ENCODE measurements at places on chromosomes 12 and 14.

- DNase-seq = peak; percentile 52
Measured at GRCh38 chr14:61479746-61480502, 158.5 kb downstream of the PRKCH start.

GRCh38 chr14:57390806-57391516 is 575 bp downstream of the NAA30 start:
- DNase-seq = peak; percentile 71

DNA sequence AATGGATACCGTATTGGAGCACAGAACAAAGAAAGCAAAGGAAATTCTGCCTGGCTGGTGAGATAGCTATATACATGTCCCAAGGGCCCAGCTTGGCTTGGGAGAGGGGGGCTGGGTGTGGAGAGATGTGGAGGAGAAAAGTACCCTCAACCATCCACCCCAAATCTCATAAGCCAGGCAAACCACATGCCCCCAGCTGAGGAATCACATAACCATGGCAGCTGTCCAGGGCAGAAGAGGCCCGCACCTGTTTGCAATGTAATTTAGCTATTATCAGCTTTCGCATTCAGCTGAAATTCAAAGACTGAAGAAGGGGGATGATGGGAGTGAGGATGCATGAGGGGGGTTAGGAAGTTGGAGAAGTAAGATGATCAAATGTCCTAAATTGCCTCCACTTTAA is 196.1 kb downstream of the TBX5 start:
- no peak for DNase-seq

GRCh38 chr12:82758749-82759330 is 72.1 kb downstream of the TMTC2 start:
- no peak for DNase-seq

DNA sequence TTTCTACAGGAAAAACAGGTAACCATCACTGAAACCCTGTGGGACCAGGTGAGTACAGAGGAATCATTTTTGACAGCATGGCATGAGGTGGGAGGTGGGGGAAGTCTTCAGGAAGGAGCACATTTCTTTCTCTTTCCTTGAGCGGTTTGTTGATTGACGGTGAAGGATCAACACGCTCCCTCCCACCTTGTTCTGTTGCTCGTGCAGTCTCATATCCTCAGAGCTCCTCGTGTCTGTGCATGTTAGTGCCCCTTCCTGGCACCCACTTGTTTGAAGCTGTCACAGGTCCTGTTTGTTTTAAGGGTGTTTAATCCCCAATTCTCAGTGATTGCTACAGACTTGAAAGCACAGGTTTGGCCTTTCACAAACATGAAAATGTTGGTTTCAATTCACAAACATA is 4.4 kb downstream of the C12orf54 start:
- no peak for DNase-seq

DNA sequence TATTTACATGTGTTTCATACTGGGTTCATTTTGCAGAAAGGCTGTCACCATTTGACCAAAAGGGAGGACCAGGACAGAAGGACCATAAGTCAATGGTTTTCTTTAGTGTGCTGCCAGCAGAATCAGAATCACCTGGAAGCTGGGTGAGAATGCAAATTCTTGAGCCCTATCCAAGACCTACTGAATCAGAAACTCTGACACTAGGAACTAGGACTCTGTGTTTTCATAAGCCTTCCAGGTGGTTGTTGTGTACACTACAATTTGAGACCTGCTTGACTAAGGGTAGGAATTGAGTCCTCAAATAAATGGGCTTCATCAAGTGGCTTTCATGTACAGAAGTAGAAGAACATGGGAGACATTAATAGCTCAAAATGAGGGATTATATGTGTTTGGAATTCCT is 32.2 kb downstream of the PDE6H start:
- no peak for DNase-seq

- no peak for DNase-seq
Measured at GRCh38 chr12:110935588-110935987, 15.2 kb upstream of the MYL2 start.

DNA sequence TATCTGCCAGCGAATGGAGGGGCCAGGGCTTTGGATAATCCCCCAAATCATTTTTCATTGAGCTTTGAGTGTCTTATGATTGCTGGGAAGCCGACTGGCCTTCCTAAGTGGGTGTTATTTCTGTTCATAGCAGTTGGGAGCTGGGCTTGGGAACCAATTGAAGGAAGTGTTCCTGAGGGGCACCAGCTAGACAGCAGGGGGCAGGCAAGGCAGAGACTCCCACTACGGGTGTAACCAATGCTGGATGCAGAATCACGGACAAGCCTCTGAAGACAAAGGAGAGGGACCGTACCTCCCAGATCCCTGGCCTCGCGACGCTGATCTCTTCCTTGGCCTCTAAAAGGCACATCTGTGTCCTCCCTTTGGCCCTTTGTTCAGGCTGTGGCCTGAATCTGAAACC is 149.0 kb upstream of the PRMT8 start:
- no peak for DNase-seq

DNA sequence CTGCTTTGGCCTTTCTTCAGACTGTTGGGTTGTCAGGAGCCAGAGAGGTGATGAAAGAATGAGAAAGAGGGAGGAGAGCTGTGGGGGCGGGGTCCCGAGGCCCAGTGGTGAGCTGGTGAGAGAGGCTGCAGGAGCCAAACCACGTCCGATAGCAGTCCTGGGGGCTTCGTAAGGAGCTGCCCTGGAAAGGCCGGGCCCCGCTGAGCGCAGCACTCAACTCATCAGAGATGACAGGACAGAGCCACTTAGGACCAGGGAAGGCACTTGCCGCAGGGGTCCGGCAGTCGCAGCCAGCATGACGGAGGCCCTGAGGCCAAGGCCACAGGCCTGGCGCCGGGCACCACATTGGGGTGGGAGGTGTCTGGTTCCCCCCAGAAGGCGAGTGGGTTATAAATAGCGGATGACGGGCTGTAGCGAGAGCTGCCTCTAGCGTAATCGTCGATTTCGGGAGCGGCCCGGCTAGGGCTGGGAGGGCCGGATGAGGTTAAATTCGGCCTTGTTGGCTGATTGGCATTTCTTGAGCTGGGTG is 179.0 kb downstream of the TSPAN9 start:
- DNase-seq = no peak

DNA sequence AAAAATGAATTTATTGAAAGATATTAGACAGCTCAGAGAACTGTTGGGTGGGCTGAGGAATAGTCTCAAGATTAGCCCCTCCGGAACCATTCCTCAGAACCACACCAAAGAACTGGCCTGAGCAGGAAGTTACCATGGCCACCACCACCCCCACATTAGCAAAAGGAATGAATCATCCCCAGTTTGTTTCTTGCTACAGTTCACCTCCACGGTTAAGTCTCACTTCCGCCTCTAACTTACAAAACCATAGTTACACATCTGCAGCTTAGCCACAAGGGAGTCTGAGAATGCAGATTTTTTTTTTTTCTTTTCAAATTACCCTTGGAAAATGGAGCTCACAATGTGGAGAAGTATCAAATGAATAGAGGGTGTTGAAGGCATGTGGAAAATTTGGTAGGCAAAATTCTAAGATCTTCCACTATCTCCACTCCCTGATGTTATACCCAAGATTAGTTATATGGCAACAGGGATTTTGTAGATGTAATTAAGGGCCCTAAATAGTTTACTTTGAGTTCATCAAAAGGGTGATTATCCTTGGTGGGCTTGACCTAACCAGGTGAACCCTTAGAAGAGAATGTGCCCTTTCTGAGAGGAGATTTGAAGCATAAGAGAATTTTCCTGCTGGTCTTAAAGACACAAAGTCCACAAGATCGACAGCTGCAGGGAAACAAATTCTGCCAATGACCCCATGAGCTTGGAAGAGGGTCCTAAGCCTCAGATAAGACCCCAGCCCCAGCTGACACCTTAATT is 129.8 kb upstream of the KRR1 start:
- DNase-seq = peak; percentile 64

DNA sequence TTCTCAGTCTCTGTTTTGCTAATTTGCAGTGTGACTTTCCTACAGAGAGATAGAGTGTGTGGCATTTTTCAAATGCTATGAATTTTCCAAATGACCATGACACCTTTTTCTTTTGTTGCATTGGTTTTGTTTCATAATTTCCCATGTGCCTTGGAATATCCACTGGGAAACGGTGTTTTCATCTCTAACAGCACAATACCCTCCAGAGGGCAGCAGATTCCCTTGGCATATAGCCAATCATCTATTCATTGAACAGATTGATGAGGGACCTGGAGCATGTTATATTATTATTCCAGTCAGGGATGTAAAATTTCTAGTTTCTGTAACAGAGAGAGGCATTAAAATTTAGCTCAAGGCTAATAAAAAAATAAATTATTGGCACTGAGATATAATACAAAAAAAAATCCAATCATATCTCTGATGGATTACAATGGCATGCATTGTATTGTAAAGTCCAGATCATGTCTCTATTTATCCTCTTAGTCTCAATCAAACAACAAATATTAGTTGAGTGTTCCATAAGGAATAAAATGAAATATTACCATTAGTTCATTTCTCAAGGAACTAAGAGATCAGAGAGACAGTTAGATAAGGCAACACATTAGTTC is 29.6 kb upstream of the NTN4 start:
- no peak for DNase-seq

- no peak for DNase-seq
Measured at GRCh38 chr12:90423965-90424364, 531.0 kb downstream of the CCER1 start.

- no peak for DNase-seq
Measured at GRCh38 chr12:69886109-69886508, 61.1 kb downstream of the MYRFL start.

DNA sequence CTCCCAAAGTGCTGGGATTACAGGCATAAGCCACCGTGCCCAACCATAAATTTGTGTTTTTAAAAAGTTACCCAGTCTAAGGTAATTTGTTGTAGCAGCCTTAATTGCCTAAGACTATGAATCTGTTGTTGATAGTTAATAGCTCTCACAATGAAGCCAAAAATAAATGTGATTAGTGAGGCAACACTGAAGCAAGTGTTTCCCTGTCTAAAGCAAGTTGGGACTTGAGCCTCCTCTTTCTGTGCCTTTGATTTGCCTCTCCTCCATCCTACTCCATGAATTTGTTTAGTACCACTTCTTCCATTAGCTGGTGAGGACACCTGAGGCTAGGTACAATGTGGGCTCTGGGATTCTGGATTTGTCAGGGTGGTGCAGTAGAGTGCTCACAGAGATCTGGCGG is 36.8 kb downstream of the DAAM1 start:
- DNase-seq = no peak

- no peak for DNase-seq
Measured at GRCh38 chr12:25241167-25242020, 9.3 kb downstream of the KRAS start.

- DNase-seq = no peak
Measured at GRCh38 chr12:106068296-106068695, 70.5 kb downstream of the NUAK1 start.

DNA sequence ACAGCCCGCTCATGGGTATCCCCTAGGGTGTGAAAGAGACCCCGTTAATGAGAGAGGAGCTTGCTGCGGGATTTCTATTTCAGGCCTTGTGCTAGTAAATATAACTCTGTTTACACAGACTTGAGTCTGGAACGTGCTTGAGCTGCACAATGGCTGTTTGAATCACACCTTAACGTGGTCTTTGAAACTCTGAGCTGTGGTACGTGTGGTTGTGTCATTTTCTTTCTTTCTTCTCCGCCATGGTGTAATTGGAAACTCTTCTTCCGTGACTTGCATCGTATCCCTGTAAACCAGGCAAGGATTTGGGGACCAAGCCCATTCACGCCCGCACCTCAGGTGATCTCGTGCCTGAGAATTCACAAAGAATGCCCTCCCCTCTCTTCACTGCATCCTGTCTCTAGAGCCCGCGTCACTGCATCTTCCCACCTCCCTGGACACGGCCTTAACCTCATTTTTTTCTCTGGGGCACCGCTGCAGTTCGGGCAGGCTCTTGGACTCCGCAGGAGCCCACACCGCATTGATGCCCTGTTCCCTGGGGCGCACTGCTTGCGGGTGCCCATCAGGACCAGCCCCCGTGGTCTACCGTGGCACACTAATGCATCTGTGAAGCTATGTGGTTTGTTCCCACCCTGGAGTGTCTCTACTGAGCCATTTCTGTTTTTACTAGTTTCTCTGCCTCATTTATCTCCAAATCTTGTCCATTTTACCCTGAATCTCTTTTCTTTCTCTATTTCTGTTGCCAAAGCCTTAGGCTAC is 78.4 kb upstream of the PARP11 start:
- DNase-seq = no peak

GRCh38 chr14:103402695-103403094 is 17.5 kb downstream of the MARK3 start:
- no peak for DNase-seq

GRCh38 chr14:100067481-100067880 is 2.3 kb downstream of the EVL start:
- DNase-seq = no peak

DNA sequence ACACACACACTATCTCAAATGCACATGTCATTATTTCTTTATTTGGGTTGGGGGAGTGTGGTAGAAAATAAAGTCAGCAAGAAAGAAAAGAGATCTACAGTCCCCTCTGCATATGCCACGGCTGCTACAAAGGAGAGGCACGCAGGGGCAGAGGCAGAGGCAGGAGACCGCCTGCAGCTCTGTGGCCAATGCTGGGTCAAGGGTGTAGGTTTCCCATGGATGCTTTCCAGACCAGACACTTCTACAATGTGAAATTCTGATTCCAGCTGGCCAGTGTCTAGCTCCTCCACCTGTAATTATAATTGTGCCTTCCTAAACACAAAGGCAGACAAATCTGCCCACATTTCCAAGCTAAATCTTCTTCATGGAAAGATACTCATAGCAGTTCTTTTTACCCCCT is 19.2 kb downstream of the VPS37B start:
- DNase-seq = no peak

DNA sequence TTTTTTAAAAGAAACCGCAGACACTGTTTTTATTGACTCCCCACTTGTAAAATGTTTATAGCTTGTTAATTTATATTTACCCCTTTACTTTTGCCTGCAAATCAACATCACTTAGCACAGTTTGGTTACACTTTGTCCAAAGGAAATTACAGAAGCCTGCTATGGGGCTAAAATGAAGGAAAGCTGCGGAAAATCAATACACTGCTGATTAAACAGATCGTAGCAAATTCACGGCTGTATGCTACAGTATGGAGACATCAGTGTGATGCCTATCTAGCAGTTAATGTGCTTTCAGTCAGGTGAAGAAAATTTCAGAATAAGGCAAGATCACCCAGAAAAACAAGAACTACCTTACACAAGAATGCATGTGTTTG is 110.0 kb downstream of the FOXG1 start:
- DNase-seq = no peak

GRCh38 chr12:81974762-81975161 is 215.6 kb upstream of the PPFIA2 start:
- no peak for DNase-seq

- DNase-seq = no peak
Measured at GRCh38 chr14:99043756-99044155, 228.2 kb downstream of the BCL11B start.

- DNase-seq = no peak
Measured at GRCh38 chr12:102728506-102729242, 188.4 kb downstream of the PAH start.
